DND-41 (cell line): ENCODE measurements at places on chromosomes 6 and 20.

GRCh38 chr6:148590883-148591282, 155.9 kb upstream of the UST start:
- no peaks in the 10 kb centered on the region; the same call in 1 of the 2 replicates for H3K4me1 ChIP-seq
- no peaks in the 10 kb centered on the region for H3K36me3 ChIP-seq
- DNase-seq: no peak

- DNase-seq: no peak
- H3K4me1 ChIP-seq: no peaks in the 10 kb centered on the region
- H3K27me3 ChIP-seq: peaks cover 3% of the 10 kb centered on the region
- H3K4me3 ChIP-seq: no peak overlapping the region
- H3K27ac ChIP-seq: no peak overlapping the region
Observed at GRCh38 chr6:157264701-157265100, 58.6 kb downstream of the TMEM242 start.

- no peak overlapping the region for H3K27ac ChIP-seq
- H3K36me3 ChIP-seq: peaks cover 48% of the 10 kb centered on the region
- no peaks in the 10 kb centered on the region for H3K27me3 ChIP-seq
- no peaks in the 10 kb centered on the region for H3K4me1 ChIP-seq
- no peak for DNase-seq
Observed at GRCh38 chr6:25975923-25976560, 13.4 kb downstream of the TRIM38 start.

GRCh38 chr6:37513155-37513554, 13.5 kb upstream of the CCDC167 start:
- H3K4me3 ChIP-seq: no peak overlapping the region
- no peaks in the 10 kb centered on the region for H3K27me3 ChIP-seq
- no peak overlapping the region for H3K27ac ChIP-seq
- no peaks in the 10 kb centered on the region for H3K36me3 ChIP-seq
- H3K4me1 ChIP-seq: peaks cover 46% of the 10 kb centered on the region

GRCh38 chr20:42604998-42605956, 584.4 kb downstream of the PTPRT start:
- no peaks in the 10 kb centered on the region for H3K4me1 ChIP-seq
- no peaks in the 10 kb centered on the region for H3K36me3 ChIP-seq
- no peaks in the 10 kb centered on the region for H3K27me3 ChIP-seq
